Spinal cord (tissue), 10 donors: ENCODE measurements at places on chromosomes 6 and 20. TPM values are rescaled to one million over a fixed set of nuclear protein-coding genes. Genes with fewer than 3 reads are reported as not detected.

- no peak for DNase-seq
These were observed 156.7 kb upstream of the THEMIS start for GRCh38 chr6:128057541-128057940.

- no peak for DNase-seq
These were observed 176.1 kb downstream of the TRIM27 start for GRCh38 chr6:28747631-28748157.

DNA sequence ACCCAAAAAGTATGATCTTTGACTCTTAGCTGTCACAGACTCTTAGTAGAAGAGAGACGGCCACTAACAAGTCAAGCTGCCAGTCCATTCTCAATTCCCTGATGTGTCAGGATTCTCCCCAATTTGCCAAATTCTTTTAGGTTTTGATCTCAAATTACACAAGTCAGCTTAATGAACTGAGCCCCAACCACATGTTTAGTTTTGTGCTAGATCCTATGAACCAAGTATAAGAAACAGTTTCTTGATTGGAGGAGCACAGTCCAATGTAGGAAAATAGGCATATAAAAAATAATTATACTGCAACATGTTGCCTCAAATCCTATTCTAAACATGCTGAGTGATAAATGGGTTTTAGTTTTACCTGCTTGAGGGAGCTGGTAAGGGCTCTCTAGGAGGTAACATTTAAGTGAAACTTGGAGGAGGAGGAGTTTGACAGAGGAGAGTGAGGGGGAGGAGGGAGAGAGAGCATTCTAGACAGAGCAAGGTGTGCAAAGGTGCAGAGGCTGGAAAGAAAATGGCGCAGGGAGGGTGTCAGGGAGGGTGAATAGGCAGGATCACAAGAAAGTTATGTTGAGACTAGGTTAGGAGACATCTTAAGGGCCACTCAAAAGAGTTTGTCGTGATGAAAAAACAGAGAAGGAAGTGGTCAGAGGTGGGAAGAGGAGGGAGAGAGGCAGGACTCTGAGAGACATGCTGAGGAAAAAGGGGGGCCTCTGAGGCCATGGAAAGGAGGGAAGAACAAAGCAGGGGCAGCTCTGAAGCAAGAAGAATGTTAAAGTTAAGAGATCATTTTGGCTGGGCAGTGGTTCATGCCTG lies 22.8 kb upstream of the FAM83C start:
- DNase-seq = no peak

GRCh38 chr6:25670208-25670607 lies 18.2 kb downstream of the SCGN start:
- no peak for DNase-seq

DNA sequence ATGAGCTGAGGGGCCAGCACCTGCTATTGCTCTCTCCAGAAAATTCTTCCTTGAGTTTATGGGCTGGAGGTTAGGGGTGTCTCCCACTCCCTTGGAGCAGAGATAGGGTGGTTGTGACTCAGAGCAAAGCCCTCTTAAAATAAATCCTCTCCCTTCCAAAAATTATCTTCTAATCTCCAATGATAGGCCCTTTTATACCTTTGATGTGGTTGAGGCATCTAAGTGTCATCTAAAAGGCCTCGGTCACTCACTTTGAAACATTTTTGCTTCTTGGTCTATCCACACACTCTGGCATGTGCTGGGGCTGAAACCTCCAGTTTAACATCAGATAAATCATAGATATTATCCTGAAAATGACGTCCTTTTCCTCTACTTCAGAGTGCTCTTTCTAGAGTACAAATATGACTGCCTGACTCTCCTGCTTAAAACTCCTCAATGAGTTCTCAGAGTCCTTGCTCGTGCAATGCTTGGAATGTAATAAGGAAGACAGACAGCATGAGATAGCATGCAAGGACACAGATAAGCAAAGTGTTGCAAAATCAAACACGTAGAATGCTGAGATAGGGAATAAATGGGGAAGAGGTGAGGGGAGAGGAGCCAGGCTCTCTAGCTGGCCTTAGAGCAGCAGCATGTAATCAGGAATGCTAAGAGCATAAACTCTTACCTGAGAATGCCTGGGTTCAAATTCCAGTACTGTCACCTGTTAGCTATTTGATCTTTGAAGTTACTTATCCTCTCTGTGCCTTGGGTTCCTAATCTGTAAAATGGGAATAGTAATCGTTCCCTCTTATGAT lies 374.1 kb upstream of the CITED2 start:
- no peak for DNase-seq

GRCh38 chr6:53199156-53199555 lies 50.5 kb upstream of the GCM1 start:
- no peak for DNase-seq

The TP53TG5 gene
- 0.69 TPM for total RNA-seq

The SEL1L2 gene
- total RNA-seq = not detected

GRCh38 chr20:15909995-15910394 lies 663.3 kb downstream of the KIF16B start:
- DNase-seq = no peak

DNA sequence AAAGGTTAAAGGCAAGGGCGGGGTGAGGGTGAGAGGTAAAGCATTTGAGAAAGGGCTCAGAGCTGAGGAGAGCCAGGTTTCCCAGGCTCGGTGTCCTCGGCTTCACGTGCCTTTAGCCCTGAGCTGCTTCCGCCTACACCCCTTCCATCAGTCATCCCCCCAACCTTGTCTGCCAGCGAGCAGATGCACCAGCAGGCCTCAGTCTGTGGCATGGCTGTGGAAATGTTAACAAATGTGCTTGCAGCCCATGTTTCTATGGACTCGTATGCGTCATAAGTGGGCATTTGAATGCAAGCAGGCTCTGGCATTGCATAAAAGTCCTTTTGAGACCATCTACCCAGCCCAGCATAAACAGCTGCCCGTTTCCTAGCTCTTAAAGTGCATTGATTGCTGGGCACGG lies 88.8 kb downstream of the SYNJ2 start:
- no peak for DNase-seq

The PRSS35 gene
- total RNA-seq = 38.4 TPM

The ARMC12 gene
- 0.40 TPM for total RNA-seq

The OPN5 gene
- total RNA-seq = 0.10 TPM

GRCh38 chr20:32216179-32217142 lies 8.8 kb downstream of the POFUT1 start:
- DNase-seq = no peak

The PRDM1 gene
- total RNA-seq = 6.6 TPM

The TXLNB gene
- total RNA-seq = 3.1 TPM

DNA sequence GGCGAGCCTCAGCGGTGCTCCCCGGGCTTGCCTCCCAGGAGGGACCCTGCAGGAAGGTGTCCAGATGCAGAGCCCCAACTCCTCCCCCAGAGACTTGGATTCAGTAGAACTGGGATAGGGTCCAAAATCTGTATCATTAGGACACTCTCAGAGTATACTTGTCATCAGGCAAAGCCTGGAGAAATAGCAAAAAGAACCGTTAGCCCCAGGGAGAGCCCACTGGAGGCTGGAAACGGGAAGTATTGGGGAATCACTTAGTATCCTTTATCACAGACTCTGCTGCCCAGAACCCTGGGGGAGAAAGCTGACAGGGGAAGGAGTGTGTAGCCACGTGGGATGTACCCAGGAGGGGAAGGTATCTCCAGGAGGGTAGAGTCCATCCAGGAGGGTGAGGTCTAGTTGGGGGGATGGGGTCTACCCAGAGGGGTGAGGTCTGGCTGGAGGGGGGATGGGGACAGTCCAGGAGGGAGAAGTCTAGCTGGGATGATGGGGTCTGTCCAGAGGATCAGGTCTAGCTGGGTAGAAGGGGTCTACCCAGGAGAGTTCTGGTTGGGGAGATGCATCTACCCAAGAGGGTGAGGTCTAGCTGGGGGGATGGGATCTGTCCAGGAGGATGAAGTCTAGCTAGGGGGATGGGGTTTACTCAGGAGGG lies 107.2 kb downstream of the LY86 start:
- DNase-seq = no peak

GRCh38 chr20:38697306-38697705 lies 27.0 kb upstream of the SLC32A1 start:
- DNase-seq = no peak

The AFDN gene
- 188 TPM for total RNA-seq

DNA sequence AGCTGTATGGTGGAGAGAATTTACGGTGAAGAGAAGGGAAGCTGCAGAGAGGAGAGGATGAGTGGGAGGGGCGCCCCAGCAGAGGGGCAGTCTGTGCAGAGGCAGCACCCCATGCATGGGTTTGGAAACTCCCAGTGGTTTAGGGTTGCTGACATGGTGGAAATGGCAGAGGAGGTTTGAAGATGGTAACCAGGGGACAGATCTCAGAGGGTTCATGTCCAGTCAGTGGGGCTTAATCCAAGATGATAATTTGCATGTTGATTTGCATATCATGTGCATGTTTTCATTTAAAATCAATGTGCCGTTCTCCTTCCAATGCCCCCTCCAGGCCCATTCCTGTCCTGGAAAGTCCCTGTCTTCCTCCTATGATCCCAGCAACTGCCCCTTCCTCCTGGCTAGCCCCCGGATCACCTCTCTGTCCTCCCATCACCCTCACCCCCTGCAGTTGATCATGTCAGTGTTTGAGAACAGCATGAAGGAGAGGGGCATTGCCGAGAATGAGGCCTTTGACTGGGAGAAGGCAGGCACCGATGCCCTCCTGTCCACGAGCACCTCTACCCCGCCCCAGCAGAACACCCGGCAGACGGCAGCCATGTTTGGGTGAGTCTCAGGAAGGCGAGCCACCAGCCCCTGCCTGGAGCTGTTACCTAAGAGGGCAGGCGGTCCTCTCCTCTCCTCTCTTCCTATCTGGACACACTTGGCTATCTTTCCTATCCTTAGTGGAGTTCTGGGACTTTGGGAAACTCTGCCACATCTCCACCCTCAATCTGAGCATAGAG lies 14.3 kb downstream of the TTBK1 start:
- no peak for DNase-seq

DNA sequence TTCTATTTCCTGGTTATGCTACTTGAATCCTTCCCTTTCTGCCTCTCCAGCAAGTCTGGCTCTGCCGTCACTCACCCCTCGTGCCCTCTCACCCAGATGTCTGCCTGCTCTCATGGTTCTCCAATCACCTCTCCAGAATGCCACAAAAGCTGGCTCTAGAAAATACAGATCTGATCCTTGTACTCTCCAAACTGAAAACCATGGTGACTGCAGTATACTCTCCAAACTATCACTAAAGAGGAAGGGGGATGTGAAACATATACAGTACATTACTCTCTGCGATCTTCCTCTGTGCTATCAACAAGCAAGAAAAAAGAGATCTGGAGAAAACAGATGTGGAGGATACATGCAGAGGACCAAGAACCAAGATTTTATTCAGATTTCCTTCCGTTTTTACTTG lies 91.1 kb downstream of the ATXN1 start:
- no peak for DNase-seq

- DNase-seq = no peak
These were observed 77.8 kb downstream of the TRAM2 start for GRCh38 chr6:52499026-52499425.
